ENCODE measurements at places on chromosomes 13 and 19.

- DNase-seq = no peak
Observed at GRCh38 chr13:37788346-37788745, 81.2 kb downstream of the TRPC4 start.

GRCh38 chr19:43371909-43372308 lies 18.4 kb downstream of the CD177 start:
- DNase-seq = no peak

DNA sequence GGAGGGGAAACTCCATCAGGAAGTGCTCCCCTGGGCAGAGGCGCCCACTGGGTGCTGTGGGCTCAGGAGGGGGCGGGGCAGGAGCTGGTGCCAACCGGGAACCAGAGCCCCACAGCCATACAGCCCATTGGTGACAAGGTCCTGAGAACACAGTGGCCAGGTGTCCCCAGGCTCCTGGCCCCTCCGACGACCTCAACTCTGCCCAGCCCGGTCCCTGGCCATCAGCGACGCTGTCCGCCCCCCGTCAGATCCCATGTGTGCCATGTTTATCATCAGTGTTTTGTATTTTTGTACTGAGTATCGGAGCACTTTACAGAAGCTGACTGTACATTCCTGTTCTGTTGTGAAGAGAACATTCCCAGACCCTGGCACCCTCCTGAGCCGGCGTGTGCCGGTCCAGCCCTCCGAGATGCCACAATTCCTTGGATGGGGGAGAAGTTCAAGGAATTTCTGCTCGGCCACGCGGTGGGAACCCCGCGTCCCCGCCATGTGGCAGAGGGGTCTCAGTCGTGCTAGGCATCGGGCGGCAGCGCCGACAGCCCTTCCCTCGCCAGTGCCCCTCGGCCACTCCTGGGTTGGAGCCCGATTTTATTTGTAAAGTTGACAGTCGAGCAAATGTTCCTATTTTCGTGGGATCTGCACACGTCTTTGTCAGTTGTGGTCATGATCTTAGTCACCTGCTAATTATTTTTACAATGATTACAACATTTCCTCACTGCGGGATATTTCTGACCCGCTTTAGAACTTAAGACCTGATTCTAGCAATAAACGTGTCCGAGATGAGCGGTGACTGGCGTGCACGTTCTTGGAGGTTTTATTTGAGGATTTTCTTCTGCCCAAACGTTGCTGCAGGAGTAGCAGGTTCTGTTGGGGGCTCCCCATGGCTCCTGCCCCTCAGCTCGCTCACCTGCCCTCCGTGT lies 16.9 kb downstream of the PEX11G start:
- no peak for DNase-seq

- peak; percentile 97 for DNase-seq
Observed at GRCh38 chr19:44499962-44500949, at the start of gene ZNF180. TSS of gene ZNF180 (minus strand) at chr19:44500522. CDS start at chr19:44497334, 3,188 bp downstream.

DNA sequence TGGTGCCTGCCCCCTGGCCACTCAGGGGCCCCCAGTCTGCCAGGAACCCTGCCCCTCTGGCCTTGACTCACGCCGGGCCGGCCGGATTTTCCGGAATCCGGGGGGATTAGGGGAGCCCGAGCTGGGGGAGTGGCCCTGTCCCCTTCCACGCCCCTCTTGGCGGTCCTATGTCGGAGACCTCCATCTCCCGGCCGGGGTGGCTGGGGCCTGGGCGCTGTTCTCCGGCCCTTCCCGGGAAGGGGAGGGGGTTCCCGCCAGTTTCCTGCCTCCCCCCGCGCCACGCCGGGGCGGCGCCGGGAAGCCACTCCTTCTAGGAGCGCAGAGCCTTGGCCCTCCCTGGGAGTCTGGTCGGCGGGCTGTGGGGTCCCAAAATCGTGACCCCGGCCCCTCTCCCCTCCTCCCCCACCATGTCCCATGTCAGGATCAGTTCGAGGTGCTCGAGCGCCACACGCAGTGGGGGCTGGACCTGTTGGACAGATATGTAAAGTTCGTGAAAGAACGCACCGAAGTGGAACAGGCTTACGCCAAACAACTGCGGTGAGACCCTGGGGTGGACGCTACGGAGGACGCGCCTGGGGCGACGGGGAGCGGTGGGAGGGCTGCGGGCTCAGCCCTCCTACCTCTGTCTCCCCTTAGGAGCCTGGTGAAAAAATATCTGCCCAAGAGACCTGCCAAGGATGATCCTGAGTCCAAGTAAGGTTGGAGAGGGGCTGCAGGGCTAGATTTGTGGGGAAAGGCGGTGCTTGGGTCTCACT lies 1.3 kb downstream of the TRIP10 start:
- DNase-seq = peak; percentile 78

GRCh38 chr13:23488442-23488841 lies 54.9 kb upstream of the SACS start:
- no peak for DNase-seq

DNA sequence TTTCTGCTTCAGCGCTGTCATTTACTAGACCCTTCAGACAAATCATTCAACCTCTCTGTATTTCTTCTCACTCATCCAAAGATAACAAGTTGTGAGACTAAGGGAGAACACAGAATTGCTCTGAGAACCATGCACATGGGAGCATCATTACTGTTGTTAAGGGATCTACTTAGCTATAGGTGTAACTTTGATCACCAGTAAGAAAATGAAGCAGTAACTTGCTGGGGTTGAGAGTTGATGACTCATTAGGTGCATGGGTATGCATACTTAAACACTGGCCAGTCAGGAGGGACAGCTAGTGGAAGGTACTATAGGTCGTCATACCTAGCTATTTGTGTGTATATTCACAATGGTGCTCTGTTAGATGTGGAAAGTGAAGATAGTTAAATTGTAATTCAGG lies 61.5 kb downstream of the B3GLCT start:
- no peak for DNase-seq

GRCh38 chr19:6856749-6857372 lies 30.5 kb upstream of the ADGRE1 start:
- no peak for DNase-seq

DNA sequence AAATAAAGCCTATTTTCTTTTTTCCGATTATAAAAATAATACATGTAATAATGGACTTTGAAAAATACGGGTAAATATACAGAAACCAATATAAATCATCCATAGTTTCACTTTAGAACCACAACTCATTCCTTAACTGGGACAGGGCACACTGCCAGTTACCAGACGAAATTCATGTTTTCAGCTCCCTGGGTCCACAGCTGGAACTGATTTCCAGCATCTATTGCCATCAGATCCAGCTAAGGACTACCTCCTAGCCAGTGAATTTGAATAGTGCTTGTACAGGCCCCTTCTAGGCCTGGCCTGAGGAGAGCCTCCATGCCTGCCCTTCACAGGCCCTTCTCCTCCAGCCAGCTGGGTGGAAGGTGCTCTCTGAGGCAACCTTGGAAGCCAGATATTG lies 30.0 kb upstream of the ATP12A start:
- DNase-seq = no peak

- peak; percentile 30 for DNase-seq
Observed at GRCh38 chr13:104773775-104774174, 1707.6 kb upstream of the SLC10A2 start.

DNA sequence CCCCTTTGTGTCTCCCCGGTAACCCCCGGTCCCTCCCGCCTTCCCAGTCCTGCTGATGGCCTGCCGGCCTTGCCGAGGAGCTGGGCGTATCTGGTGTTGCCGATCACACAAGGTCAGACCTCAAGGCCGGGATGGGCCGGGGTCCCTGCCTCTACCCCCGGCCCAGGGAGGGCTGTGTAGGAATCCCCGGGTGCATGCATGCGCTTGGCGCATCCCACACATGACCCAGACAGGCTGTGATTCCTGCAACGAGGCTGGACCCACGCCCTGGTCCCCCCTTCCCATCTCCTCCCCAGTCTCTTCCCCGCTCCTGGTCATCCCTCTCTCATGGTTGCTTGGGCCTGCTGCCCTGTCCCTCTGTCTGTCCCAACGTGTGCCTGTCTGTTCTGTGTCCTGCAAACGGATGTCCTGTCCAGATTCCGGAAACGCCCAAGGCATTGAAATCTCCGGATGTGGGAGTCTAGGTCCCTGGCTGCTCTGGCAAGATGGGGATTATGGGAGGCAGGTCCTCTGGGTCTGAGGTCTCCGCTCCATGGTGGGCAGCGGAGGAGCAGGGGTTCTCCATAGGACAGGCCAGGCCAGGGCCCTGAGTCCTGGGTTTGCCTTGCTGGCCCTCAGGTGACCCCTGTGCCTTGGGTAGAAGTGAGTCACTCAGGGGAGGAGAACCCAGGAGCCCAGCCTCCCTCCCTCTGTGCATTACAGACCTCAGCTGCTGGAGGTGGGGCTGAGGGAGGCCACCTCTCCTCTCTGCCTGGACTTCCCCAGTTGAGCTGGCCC lies 1.6 kb downstream of the PKN1 start:
- no peak for DNase-seq

- no peak for DNase-seq
Observed at GRCh38 chr19:14835011-14835410, at the start of the genes OR7A5 and OR7C1. TSS of gene OR7A5 (minus strand) at chr19:14835185. CDS start at chr19:14828241, 6,944 bp downstream. TSS of gene OR7C1 (minus strand) at chr19:14835185. CDS start at chr19:14800136, 35,049 bp downstream.

- no peak for DNase-seq
Observed at GRCh38 chr19:12425236-12425887, 15.5 kb downstream of the ZNF443 start.

GRCh38 chr13:24217601-24218281 lies 57.2 kb downstream of the SPATA13 start:
- DNase-seq = no peak

GRCh38 chr19:39347332-39348164 lies 5.3 kb downstream of the SAMD4B start:
- no peak for DNase-seq

DNA sequence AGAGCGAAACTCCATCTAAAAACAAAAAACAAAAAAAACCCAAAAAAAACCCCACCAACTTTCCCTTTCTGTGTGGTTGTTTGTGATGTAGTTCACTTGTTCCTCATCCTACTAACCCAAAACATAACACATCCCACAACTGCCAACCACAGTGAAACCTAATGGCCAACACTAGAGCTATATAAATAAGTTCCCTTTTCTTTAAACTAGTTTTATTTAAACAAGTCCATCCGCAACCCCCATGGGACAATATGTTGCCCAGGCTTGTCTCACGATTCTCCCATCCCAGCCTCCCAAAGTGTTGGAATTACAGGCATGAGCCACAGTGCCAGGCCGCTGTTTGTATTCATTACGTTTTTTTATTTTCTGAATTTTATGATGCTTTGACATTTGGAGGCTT lies 71.2 kb upstream of the ADGRE5 start:
- no peak for DNase-seq
